ENCODE measurements at places on chromosomes 2 and 18. TPM values are rescaled to one million over a fixed set of nuclear protein-coding genes. Genes with fewer than 3 reads are reported as not detected.
A peak's percentile ranks its signal among the peaks of the same experiment; 100 is the strongest.

DNA sequence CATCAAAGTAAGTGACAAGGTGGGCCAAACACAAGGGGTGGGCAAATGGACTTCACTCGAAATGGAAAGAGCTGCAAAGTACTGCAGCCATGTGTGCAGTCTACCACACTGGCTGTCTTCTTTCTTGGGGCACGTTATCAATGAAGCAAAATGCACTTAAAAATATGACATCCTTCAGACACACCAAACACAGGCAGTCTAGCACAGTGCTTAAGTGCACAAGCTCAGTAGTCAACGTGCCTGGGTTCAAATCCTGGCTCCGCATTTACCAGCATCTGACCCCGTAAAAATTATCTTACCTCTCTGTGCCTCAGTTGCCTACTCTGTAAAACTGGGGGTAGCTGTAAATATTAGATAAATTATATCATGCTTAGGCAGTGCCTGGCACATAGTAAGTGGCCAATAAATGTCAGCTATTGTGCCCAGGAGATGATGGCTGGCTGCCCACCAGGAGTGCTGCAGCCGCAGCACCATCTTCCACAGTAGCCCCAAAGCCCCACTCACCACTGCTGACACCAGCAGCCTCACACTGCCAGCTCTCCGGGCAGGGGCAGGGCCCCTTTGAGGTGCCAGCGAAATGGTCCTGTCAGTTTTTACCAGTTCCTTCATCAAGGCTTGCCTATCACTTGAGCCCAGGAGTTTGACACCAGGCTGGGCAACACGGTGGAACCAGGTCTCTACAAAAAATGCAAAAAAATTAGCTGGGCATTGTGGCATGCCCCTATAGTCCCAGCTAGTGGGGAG lies 121.8 kb upstream of the SLC1A4 start:
- no peak overlapping the region for H3K4me3 ChIP-seq
- no peak for DNase-seq
- H3K36me3 ChIP-seq = no peaks in the 10 kb centered on the region

GRCh38 chr2:183022711-183023110 lies 15.5 kb downstream of the NCKAP1 start:
- DNase-seq = no peak
- H3K4me1 ChIP-seq = no peaks in the 10 kb centered on the region
- no peaks in the 10 kb centered on the region for H3K36me3 ChIP-seq
- no peak overlapping the region for H3K27ac ChIP-seq

Gene SMIM21
- total RNA-seq = not detected

Gene DES
- total RNA-seq = not detected

Gene SOX11
- total RNA-seq = not detected

- no peak for DNase-seq
- H3K36me3 ChIP-seq = no peaks in the 10 kb centered on the region
- no peak overlapping the region for H3K4me3 ChIP-seq
These were observed 108.0 kb downstream of the CDH19 start for GRCh38 chr18:66495844-66496243.

DNA sequence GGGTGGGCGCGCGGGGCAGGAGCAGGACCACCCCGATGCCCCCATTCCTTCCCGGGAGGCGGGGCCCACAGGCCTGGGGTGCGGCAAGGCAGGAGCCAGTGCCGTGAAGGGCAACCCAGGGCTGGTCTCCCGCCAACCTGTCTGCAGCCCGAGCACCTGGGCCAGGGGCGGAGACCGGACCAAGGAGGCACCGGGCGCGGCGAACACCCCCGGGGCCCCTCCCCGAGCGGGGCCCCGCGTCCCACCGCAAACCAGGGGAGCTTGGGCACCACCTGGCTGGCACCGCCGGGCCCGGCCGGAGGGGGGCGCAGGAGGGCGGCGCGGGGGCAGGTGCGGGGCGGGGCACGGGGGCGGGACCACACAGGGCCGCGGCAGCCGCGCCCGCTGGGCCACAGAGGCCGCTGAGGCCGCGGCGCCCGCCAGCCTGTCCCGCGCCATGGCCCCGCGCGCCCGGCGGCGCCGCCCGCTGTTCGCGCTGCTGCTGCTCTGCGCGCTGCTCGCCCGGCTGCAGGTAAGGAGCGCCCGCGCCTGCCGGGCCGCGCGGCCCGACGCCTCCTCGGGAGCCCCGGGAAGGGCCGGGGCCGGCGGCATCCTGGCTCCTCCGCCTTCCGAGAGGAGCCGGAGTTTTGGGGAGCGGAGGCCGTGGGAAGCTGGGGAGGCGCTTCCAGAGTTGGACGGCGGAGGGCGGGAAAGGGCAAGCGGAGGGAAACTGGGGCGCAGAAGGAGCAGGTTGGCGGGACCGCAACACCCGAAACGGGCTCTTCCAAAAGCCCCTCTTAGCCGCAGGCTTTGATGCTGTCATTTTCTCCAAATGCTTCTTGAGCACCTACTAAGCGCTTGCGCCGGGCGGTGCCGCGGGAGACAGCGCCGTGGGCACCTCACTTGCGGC lies at the start of gene TNFRSF11A:
TNFRSF11A (plus strand) TSS at position 394 of the 889 bp plus-strand sequence; CDS start at position 437, 43 bp downstream.
- H3K27ac ChIP-seq = peak within 1 kb of the TSS; percentile 73
- no peaks in the 10 kb centered on the region for H3K36me3 ChIP-seq
- peak; percentile 67 for DNase-seq

DNA sequence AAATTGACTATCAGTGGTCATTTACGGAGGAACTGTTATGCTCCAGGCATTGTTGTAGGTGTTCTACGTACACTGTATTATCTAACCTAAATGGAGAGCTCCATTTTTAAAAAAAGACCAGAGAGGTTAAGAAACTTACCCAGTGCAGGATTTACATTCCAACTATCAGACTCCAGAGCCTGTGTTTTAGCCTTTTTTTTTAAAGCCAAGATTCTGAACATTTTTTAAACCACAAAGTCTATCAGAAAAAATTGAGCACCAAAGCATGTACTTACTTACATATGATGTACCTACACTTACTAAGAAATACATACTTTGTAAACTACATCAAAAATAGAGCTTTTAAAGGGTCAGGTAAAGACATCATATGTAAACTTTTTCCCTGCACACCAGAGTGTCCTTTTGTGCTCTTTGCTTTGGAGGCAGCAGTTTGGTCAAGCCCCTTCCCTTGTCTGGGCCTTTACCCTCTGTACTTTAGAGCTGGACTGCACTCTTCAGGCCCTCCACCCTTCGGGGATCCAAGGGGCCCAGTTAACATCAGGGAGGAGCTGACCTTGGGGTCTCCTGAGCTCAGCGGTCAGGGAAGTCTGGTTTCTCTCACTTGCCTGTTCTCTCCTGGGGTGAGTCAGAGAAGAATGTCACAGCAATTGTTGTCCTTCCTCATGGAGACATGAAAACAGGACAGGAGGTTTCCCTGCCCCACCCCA lies 58.4 kb downstream of the ITGB1BP1 start:
- H3K4me3 ChIP-seq = no peak overlapping the region
- peaks cover 13% of the 10 kb centered on the region for H3K27me3 ChIP-seq
- no peaks in the 10 kb centered on the region for H3K4me1 ChIP-seq
- no peaks in the 10 kb centered on the region for H3K36me3 ChIP-seq
- DNase-seq = no peak
- no peak overlapping the region for H3K27ac ChIP-seq

Gene TEX51
- total RNA-seq = not detected

GRCh38 chr2:172925600-172925999 lies 150.0 kb upstream of the MAP3K20 start:
- H3K36me3 ChIP-seq = no peaks in the 10 kb centered on the region
- DNase-seq = no peak
- H3K4me3 ChIP-seq = no peak overlapping the region
- no peak overlapping the region for H3K27ac ChIP-seq
- peaks cover 10% of the 10 kb centered on the region for H3K27me3 ChIP-seq

Gene LYPD1
- total RNA-seq = not detected

DNA sequence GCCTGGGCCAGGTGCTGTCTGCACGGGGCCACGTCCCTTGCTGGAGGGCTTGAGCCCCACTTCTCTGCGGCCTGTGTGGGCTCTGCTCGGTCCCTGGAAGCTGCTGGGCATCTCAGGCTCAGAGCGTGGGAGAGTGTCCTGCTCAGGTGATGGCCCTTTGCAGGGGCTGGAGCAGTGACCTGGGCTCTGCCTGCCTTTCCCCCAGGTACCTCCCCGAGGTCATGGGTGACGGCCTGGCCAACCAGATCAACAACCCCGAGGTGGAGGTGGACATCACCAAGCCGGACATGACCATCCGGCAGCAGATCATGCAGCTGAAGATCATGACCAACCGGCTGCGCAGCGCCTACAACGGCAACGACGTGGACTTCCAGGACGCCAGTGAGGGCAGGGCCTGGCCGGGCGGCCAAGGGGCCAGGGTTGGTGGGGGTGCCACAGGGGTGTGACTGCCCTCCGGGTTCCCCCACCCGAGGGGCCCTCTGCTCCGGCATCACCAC lies 29.9 kb downstream of the GPC1 start:
- H3K4me3 ChIP-seq = no peak overlapping the region
- no peaks in the 10 kb centered on the region for H3K27me3 ChIP-seq
- no peak for DNase-seq
- no peaks in the 10 kb centered on the region for H3K36me3 ChIP-seq
- no peak overlapping the region for H3K27ac ChIP-seq
- H3K4me1 ChIP-seq = no peaks in the 10 kb centered on the region

Gene SFTPB
- total RNA-seq = not detected

DNA sequence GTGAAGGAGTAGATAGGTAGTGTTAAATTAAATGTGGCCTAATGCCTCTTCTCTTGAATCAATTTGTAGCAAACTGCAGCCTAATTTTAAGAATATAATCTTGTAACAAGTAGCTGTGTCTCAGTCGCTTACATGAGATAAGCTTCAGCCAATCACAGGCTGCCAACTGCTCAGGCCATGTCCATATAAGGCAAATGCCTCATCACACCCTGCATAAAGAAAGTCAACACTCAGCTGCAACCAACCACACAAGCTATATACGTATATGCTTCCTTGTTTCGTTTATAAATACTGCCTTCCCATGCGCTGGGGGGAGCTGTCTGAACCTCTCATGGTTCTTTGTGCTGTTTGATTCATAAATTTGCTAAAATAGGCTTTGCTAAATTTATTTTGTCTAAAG lies 476.3 kb downstream of the TRIB2 start:
- H3K4me1 ChIP-seq = no peaks in the 10 kb centered on the region
- H3K27me3 ChIP-seq = peaks cover 3% of the 10 kb centered on the region
- H3K4me3 ChIP-seq = no peak overlapping the region
- no peak for DNase-seq

Gene BOLL
- total RNA-seq = not detected

GRCh38 chr2:142124706-142125105 lies 6.1 kb downstream of the LRP1B start:
- DNase-seq = no peak
- H3K4me3 ChIP-seq = no peak overlapping the region
- peaks cover 12% of the 10 kb centered on the region for H3K27me3 ChIP-seq
- no peaks in the 10 kb centered on the region for H3K36me3 ChIP-seq
- H3K27ac ChIP-seq = no peak overlapping the region
- no peaks in the 10 kb centered on the region for H3K4me1 ChIP-seq

DNA sequence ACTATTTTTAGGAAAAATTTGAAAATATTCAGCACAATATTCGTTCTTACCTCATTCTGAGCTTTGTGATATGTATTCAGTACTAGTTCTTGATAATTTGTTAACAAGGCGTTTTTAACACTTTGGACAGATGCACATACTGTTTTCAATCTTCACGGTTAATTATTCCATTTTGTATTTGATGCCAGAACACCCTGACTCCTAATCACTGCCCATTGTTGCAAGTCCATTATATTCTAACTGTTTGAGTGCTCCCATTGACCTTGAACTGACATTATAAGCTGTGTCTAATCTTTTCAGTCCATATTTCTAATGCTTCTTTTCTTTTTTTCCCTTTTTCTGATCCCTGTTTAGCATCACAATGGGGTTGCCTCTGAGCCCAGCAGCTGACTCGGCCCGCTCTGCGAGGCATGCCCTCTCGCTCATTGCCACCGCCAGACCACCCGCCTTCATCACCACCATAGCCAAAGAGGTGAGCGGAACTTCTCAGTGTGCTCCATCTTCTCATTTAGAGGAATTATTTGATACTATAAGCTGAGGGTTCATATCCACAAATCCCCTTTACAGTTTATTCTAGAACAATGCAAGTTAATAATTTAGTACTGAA lies 211.3 kb upstream of the BOD1L2 start:
- no peaks in the 10 kb centered on the region for H3K27me3 ChIP-seq
- peaks cover 3% of the 10 kb centered on the region for H3K36me3 ChIP-seq
- DNase-seq = no peak
- no peak overlapping the region for H3K4me3 ChIP-seq
- no peak overlapping the region for H3K27ac ChIP-seq
